ENCODE measurements at places on chromosomes 16 and 17.

- no peak for DNase-seq
Observed at GRCh38 chr16:11639925-11640899, 28.0 kb upstream of the SNN start.

- DNase-seq, result no peak
Observed at GRCh38 chr16:50916040-50916439, 174.2 kb downstream of the CYLD start.

DNA sequence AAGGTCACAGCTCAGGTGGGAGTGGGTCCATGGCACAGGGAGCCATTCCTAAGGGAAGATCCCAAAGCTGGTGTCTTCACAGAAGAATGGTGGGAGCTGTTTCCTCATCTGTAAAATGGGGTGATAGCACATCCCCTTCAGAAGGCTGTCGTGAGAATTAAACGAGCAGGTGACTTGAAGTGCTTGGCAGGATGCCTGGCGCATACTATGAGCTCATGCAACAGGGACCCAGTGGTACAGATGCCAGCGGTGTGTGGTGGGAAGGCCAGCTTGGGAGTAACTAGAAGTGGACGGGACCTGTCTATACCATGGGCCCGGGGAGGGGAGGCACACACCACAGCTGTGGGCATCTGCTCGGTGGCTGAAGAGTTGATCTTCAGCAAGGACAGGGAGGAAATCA is 189.3 kb upstream of the TNRC6C start:
- no peak for DNase-seq

GRCh38 chr17:83014940-83015910 is 64.2 kb upstream of the METRNL start:
- DNase-seq, result no peak

DNA sequence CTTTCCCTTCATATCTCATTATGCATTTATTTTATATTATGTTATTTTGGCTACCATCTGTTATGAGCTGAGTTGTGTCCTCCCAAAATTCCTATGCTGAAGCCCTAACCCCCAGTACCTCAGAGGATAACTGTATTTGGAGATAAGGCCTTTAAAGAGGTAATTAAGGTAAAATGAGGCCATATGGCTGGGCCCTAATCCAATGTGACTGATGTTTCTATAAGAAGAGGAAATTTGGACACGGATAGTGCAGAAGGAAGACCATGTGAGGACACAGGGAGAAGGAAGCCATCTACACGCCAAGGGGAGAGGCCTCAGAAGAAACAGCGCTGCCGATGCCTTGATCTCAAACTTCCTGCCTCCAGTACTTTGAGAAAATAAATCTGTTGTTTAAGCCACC is 557.7 kb upstream of the CDH5 start:
- no peak for DNase-seq

DNA sequence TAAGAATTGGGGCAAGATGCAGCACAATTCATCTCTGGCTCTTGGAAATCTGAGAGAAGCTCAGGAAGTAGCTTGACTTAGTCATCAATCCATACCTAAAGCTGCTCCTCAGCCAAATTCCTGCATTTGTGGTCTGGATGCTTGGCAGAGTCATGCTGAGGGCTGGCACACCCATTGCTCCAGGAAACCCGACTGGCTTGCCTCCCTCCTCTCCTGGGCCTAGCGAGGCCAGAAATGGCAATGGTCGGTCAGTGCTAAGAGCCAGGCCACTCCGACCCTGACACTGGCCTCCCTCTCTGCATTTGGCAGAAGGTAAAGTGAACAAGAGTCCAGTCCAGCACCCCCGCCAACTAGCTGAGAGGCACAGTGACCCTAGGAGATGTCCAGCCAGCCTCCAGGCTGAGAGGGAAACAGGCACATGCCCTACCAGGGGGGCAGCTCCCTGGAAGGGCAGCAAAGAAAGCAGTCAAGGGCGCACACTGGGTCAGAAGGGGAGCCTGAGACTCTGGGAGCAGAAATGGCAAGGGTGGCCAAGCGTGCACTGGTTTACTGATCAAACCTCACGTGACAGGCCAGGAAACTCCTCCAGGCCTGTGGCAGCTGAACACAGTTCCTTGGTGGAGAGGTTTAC is 10.0 kb downstream of the POLDIP2 start:
- no peak for DNase-seq

DNA sequence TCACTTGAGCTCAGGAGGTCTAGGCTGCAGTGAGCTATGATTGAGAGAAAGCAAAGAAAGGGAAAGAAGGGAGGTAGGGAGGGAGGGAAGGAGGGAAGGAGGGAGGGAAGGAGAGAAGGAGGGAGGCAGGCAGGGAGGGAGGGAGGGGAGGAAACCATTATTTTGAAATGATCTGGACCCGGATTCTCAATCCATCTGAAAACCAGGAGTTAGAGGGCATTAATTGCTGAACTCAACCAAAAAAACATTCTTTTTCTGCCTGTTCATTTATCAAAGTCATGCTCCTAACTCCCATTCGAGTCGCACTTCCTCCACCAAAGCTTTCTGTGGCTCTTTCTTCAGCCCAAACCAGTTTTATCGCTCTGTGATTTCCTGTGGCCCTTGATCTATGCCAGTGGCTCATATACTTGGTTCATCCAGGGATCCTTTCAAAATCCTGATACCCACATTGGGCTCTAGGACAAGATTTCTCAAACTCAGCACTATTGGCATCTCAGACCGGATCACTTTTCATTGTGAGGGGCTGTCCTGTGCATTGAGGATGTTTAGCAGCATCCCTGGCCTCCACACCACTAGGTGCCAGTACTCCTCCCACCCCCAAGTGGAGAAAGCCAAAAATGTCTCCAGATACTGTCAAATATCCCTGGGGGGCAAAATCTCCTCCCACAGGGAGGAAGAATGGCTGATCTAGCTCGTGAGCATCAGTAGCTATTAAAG is 38.2 kb downstream of the CMTM4 start:
- DNase-seq, result no peak

- DNase-seq, result no peak
Observed at GRCh38 chr17:18968945-18969887, 17.3 kb downstream of the SLC5A10 start.

DNA sequence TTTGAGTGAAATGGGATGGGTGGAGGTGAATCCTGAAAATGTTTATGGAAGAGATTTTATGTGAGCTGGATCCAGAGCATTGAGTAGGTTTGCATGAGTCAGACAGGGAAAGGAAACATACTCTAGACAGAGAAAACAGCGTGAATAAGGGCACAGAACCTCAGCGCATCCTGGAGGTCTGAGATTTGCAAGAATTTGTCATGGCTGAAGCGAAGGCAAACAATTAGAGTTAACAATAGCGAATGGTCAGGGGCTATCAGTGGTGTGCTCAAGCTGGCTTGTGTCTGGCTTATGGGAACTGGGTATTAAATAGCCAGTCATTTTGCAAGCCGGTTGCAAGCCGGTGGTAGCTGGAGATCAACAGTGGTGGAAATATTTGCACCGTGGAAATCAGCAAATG is 36.4 kb downstream of the MAP2K6 start:
- no peak for DNase-seq

GRCh38 chr16:51163366-51163765 is 12.3 kb upstream of the SALL1 start:
- DNase-seq, result no peak

- DNase-seq, result peak; percentile 3
Observed at GRCh38 chr17:320139-320538, 32.5 kb downstream of the RPH3AL start.

All from activated naive CD4-positive, alpha-beta T cell treated with anti-CD3 and anti-CD28 coated beads, Interleukin-2, amount 50 U/mL, for 16 hours (primary cell).